Mucosa of descending colon (tissue), 3 donors: ENCODE measurements at places on chromosomes 16 and 17.
A peak's percentile ranks its signal among the peaks of the same experiment; 100 is the strongest.

DNA sequence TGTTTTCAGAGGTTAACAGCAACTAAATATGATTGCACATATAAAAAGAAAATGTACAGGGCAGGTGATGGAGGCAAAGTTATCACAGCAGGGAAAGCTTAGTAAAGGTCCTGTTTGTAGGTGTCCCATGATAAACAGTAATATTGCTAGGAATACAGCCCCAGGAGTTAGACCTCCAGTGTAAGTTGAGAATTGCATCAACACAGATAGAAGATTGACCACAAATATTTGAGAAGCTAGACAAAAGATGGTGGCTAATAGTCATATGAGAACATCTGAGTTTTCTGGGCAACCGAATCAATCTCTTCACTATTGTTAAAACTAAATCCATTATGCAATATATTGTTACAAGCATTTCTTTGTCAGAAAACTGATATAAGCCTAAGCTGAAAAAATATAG is 152.6 kb downstream of the CDH11 start:
- no peak for DNase-seq

DNA sequence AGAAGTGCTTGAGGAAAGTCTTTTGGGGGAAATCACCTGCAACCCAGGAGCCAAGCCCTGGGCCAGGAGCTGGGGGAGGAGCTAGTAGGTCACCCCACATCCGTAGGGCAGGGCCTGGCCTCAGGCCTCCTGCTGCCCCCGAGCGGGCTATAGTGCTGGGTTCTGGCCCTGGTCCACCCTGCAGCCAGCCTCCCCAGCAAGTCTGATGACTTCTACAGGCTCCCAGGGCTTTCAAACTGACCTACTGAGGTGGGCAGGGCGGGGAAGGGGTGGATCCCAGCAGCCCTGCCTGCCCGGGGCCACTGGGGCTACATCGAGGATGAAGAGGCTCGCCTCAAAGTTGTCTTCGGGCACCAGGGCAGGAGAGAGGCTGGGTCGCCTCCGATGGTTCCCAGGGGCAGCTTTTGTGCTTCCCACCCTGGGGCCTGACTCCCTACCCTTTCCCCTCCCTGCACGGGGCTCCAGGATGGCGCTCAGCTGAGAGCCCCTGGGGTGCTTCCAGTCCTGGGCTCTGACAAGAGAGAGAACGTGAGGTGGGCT is 5.0 kb downstream of the CENPX start:
- no peak for DNase-seq

DNA sequence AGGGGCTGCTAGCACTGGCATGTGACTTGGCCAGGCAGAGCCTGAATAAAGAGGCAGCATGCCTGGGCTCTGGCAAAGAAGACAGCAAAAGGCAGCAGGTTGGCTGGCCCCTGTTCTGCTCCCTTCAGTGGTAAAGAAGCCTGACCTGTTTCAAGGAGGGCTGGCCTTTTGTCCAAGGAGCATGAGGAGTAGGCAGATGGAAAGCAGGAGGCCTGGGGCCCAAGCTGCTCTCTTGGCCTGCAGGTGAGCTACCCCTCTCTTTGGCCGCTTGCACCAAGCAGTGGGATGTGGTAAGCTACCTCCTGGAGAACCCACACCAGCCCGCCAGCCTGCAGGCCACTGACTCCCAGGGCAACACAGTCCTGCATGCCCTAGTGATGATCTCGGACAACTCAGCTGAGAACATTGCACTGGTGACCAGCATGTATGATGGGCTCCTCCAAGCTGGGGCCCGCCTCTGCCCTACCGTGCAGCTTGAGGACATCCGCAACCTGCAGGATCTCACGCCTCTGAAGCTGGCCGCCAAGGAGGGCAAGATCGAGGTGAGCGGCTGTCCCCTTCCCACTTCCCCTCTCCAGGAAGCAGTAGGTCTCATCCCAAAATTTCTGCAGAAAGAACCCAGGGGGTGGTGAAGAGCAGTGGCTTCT is 8.0 kb downstream of the TRPV2 start:
- DNase-seq: peak; percentile 33

- no peak for DNase-seq
Observed at GRCh38 chr17:40462343-40463121, 19.3 kb downstream of the IGFBP4 start.

- no peak for DNase-seq
Observed at GRCh38 chr16:54397190-54397835, 110.7 kb upstream of the IRX3 start.

GRCh38 chr17:69654981-69655855 is 240.7 kb downstream of the MAP2K6 start:
- DNase-seq: no peak

DNA sequence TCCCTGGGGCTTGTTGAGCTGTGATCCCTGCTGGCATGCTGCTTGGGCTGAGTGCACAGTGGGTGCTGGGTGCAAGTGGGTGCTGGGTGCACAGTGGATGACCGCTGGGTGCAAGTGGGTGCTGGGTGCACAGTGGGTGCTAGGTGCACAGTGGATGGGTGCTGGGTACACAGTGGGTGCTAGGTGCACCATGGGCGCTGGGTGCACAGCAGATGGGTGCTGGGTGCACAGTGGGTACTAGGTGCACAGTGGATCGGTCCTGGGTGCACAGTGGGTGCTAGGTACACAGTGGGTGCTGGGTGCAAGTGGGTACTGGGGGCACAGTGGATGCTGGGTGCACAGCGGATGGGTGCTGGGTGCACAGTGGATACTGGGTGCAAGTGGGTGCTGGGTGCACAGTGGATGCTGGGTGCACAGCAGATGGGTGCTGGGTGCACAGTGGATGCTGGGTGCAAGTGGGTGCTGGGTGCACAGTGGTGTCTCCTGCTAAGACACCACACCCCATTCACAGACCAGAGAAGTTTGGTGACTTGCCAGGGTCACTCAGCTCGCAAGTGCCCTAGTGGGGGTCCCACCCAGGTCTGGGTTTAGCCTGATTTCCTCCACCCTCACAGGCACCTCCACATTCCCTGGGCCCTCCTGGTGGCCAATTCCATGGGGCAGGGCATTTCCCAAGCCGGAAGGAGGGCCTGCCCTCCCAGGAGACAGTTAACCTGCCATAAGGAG is 33.5 kb downstream of the ZFPM1 start:
- DNase-seq: no peak
